ENCODE measurements at places on chromosomes 3 and 15. TPM values are rescaled to one million over a fixed set of nuclear protein-coding genes. Genes with fewer than 3 reads are reported as not detected.

GRCh38 chr3:118075873-118076272 is 958.8 kb downstream of the IGSF11 start:
- no peaks in the 10 kb centered on the region for H3K36me3 ChIP-seq
- H3K27me3 ChIP-seq: no peaks in the 10 kb centered on the region
- no peak overlapping the region for H3K4me3 ChIP-seq
- no peak for DNase-seq
- H3K27ac ChIP-seq: no peak overlapping the region
- H3K4me1 ChIP-seq: no peaks in the 10 kb centered on the region

Gene A4GNT
- total RNA-seq: not detected

Gene PPP1R14D
- not detected for total RNA-seq

DNA sequence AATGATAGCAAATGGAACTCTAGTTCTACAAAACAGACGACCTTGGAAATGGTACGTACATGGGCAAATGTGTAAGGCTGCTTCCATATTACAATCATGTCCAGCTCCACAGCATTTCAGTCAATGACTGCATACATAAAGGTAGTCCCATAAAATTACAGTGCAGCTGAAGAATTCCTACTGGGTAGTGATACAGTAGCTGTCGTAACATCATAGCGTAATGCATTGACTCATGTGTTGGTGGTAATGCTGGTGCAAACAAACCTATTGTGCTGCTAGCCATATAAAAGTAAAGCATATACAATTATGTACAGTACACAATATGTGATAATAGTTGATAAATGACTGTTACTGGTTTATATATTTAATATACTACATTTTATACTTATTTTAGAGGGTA is 18.5 kb downstream of the TTC23 start:
- no peaks in the 10 kb centered on the region for H3K4me1 ChIP-seq

GRCh38 chr3:196193736-196194541 is 17.3 kb downstream of the ZDHHC19 start:
- DNase-seq: peak; percentile 83
- H3K4me3 ChIP-seq: no peak overlapping the region
- H3K27me3 ChIP-seq: no peaks in the 10 kb centered on the region
- H3K36me3 ChIP-seq: no peaks in the 10 kb centered on the region
- H3K4me1 ChIP-seq: no peaks in the 10 kb centered on the region

GRCh38 chr3:161890147-161890625 is 393.6 kb downstream of the OTOL1 start:
- DNase-seq: peak; percentile 37
- H3K27ac ChIP-seq: no peak overlapping the region
- H3K4me3 ChIP-seq: no peak overlapping the region
- no peaks in the 10 kb centered on the region for H3K27me3 ChIP-seq

Gene DYNC1LI1
- 40.8 TPM for total RNA-seq

Gene RAB7A
- total RNA-seq: 253 TPM

DNA sequence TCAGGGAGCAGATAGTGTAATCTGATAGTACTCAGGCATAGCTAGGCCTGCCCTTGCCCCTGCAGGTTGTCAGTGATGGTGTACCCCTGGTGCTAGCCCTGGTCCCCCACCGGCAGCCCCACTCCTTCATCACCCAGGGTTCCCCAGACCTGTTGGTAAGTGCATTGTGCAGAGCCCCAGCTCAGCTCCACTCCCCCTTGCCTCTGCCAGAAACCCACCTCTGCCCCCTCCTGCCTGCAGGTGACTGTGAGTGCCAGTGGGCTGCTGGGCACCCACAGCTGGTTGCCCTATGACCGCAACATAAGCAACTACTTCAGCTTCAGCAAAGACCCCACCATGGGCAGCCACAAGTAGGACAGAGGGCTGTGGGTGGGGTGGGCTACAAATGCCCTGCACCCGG is 27.5 kb downstream of the NBEAL2 start:
- H3K27ac ChIP-seq: no peak overlapping the region
- no peak for DNase-seq
- H3K4me3 ChIP-seq: no peak overlapping the region
- peaks cover 11% of the 10 kb centered on the region for H3K4me1 ChIP-seq
- peaks cover 37% of the 10 kb centered on the region for H3K36me3 ChIP-seq

DNA sequence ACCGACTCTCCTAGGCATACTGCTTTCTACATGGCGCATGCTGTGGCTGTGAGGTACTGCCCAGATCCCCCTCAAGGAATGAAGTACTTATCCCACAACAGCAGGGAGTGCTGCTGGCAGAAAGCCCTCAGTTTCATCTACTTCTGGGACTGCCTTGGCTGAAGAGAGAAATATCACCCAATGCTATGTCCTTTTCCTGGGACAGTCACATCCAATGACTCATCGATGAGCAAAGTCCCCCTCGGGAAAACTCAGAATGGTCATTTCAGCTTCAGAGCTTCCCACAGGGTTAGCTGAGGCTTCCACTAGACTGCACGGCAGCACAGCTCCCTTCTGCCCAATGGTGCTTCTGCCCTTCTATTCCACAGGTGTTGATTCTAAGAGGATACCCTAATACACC is 3.6 kb upstream of the NMD3 start:
- no peaks in the 10 kb centered on the region for H3K36me3 ChIP-seq
- no peak overlapping the region for H3K27ac ChIP-seq
- DNase-seq: peak; percentile 44
- H3K4me3 ChIP-seq: no peak overlapping the region
- no peaks in the 10 kb centered on the region for H3K27me3 ChIP-seq

Gene PIERCE2
- 9.4 TPM for total RNA-seq

GRCh38 chr3:191492601-191493000 is 31.6 kb downstream of the PYDC2 start:
- no peak overlapping the region for H3K27ac ChIP-seq
- no peak for DNase-seq
- no peak overlapping the region for H3K4me3 ChIP-seq
- no peaks in the 10 kb centered on the region for H3K27me3 ChIP-seq
- H3K36me3 ChIP-seq: no peaks in the 10 kb centered on the region

DNA sequence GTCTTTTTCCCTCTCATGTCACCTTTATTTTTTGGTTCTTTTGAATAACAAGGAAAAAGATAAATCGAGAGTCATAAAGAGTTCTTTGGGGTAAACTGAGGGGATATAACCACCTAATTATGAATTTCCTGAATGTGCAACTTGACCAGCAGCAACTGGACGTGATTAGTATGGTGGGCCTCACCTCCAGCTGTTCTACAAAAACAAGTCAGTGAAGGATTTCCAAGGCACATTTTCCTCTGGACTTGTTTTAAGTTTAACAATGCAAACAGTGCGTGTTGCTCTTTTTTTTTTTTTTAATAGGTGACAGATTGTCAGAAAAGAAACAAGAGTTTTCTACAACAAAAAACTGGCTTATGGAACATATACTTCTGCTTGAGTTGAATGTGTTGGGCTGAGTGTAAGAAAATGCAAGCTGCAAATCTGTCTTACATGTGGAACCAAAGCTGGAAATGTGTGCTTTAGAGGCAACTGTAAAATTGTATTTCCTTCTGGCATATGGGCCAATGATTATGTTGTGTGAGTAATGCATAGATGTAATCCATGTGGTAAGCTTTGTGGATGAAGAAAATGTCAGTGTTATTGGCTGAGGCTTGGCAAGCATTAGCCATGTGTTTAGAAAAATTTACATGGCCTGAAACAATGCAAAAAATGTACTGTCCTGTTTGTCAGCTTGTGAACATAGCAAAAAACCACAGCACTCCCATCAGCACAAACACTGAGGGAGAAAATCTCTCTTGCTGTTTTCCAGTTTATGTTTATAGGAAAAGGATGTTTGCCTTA is 44.5 kb upstream of the FNDC3B start:
- H3K4me1 ChIP-seq: no peaks in the 10 kb centered on the region
- no peaks in the 10 kb centered on the region for H3K36me3 ChIP-seq
- H3K27ac ChIP-seq: no peak overlapping the region
- no peak for DNase-seq
- H3K4me3 ChIP-seq: no peak overlapping the region

- H3K27me3 ChIP-seq: no peaks in the 10 kb centered on the region
- H3K4me1 ChIP-seq: no peaks in the 10 kb centered on the region
- no peak overlapping the region for H3K27ac ChIP-seq
These were observed 54.3 kb downstream of the GPD1L start for GRCh38 chr3:32160706-32161214.
